ENCODE measurements at places on chromosomes 2 and 18.

DNA sequence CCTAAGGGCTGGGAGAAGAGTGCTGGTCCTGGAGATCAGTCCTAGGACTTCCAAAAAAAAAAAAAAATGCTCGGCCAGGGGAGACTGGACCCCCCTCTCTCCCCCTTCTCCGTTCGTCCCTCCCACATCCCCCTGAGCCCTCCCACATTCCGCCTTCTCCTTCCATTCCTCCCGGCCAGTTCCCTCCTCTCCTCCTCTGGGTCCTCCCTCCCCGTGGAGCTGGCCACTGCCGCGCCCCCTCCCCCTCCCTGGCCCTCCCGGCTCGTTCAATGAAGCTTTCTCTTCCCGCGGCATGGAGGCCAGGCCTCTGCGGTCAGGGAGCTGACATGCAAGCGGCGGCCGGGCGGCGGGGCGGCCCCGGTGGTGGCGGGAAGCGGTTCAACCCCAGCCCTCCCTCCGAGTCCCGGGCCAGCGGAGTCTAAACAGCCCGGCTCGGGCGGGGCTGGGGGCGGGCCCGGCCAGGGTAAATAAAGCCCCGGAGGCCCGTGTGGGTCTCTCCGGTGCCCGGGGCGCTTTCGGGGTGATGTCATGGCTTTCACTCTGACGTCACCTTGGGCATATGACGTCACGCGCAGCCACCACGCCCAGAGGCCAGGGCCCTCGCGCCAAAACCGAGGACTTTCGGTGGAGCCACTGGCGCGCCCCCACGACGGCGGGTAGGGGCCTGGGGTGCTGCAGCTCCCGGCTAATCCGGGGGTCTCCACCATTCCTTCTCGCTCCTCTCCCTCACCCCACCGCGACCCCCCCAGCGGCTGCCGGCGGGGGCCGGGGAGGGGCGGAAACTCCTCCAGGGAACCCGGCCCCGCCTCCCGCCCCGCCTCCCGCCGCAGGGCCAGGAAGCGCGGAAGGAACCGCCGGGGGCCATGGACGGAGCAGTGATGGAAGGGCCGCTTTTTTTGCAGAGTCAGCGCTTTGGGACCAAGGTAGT lies at the start of the genes DOK1 and LOXL3:
TSS of gene DOK1 (plus strand) at position 829 of the 928 bp plus-strand sequence. CDS start at position 864, 35 bp downstream.
TSS of gene LOXL3 (minus strand) at position 51 of the 928 bp plus-strand sequence. CDS start 1,308 bp downstream, outside the sequence.
- peak; percentile 50 for DNase-seq

GRCh38 chr2:202040079-202040844 lies 6.6 kb downstream of the FZD7 start:
- no peak for DNase-seq

GRCh38 chr2:240398661-240399267 lies 36.7 kb upstream of the GPC1 start:
- DNase-seq: peak; percentile 40

DNA sequence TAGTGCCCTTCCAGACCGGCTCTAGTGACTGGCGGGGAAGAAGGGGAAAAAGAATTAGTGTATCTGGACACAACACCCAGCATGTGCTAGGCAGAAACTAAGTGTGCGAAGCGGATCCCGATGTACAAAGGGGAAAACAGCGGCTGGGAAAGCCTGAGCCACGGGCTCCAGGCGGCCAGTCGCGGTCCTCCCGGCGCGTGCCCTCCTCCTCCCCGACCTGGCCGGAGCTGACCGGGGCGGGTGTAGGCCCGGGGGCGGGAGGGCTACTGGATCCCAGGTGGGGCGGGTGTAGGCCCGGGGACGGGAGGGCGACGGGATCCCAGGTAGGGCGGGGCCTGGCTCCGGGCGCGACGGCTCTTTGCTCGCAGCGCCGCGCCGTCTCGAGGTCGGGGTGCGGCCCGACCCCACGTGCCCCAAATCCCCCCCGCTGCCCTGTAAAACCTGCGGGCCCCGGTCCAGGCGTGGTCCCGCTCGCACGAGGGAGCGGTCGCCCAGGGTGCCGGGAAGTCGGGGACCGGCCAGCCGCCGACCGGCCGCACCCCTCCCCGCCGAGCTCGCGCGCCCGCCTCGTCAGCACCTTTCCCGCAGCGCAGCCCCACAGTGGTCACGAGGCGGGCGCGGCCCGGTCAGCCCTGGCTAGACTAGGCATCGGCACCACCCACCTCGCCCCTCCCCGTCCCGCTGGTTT lies 48.8 kb downstream of the C2orf42 start:
- no peak for DNase-seq

DNA sequence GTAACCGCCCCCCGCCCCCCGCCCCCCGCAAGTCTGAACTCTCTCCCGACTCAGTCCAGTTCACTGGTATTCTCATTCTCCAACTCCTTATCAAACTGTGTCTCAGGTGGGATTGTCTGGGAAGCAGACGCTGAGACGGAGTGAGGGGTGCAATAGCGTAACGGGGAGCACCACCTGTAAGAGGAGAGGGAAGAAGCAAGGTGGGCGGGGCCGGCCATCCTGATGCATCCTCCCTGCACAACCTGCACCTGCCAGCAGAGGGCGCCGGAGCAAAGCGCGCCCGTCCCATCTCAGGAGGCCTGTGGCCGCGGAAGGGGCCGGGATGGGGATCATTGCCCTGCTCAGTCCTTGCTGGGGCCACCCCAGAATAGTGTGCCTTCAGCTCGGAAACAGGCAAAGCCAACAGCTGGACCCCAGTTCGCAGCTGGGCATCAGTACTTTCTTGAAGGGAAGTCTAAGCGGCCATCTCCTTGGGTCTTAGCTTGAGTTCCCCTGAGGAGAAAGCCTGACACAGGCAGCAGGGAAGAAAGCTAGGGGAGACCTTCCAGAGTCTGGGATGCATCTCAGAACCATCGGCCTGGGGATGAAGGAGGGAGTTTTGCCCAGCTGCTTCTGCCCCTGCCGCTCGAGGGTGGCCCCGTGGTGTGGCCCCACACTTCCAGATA lies 208.0 kb downstream of the TFCP2L1 start:
- DNase-seq: no peak

DNA sequence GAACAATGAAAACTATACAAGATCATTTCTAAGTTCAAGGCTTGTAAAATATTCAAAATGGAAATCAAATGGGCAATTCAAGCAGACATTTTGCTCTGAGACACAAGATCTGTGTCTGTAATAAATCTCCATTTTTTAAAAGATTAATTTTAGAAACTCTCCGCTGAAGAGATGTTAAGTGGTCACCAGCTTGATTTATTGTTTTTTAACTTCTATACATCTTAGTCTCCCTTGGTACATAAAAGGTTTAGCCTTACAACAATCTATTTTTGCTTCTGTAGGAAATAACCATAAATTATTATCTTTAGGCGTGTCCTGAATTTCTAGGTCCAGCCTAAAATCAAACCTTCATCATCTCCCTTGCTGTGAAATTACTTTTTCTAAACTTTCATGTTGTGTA lies 553.6 kb downstream of the NRXN1 start:
- no peak for DNase-seq

DNA sequence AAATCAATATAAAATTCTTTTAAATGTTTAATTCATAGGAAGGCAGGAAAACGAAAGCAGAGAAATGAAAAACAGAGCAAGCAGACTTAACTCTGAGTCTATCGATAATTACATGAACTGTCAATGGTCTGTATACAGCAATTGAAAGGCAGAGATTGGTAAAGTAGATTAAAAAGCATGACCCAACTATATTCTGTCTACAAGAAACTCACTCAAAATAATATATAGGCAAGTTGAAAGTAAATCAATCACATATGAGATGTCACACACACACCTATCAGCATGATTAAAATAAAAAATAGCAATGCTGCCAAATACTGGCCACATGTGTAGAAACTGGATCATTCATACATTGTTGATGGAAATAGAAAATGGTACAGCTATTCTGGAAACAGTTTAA lies 136.4 kb upstream of the CYP1B1 start:
- DNase-seq: no peak

DNA sequence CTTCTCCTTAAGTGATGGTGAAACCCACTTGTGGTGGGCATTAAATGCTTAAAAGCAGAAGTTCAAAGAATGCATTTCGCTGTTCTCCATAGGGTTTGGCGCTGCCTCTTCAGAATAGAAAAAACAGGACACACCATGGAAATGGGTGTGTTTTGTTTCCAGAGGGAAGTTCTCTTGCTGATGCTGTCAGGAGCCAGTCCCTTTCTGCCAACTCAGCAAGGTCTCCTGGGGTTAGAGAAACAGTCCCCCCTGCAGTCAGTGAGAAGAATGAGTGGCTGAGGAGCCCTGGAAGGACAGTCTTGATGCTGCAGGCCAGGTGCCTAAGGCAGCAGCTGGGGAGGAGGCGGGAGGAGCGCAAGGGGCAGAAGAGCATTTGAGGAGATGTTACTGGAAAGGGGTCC lies 37.8 kb upstream of the ASAP2 start:
- no peak for DNase-seq

DNA sequence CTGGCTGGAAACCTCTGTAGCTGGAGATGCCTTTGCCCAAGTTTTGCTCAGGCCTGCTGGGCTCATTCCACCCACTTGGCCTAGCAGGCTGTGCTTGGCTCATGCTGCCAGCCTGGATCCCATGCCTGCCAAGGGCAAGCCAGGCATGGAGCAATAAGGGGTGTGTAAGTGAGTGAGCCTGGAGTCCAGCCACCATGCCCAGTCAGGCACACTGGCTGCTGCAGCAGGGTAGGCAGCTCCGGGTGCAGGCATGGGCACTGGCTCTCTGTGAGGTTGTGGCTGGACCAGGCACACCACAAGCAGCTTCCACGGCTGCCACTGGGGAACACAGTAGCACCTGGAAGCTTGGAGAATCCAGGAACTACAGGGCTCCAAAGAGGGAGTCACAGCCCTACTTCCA lies 147.7 kb upstream of the HS6ST1 start:
- peak; percentile 59 for DNase-seq

GRCh38 chr2:40758401-40759155 lies 306.7 kb upstream of the SLC8A1 start:
- no peak for DNase-seq

DNA sequence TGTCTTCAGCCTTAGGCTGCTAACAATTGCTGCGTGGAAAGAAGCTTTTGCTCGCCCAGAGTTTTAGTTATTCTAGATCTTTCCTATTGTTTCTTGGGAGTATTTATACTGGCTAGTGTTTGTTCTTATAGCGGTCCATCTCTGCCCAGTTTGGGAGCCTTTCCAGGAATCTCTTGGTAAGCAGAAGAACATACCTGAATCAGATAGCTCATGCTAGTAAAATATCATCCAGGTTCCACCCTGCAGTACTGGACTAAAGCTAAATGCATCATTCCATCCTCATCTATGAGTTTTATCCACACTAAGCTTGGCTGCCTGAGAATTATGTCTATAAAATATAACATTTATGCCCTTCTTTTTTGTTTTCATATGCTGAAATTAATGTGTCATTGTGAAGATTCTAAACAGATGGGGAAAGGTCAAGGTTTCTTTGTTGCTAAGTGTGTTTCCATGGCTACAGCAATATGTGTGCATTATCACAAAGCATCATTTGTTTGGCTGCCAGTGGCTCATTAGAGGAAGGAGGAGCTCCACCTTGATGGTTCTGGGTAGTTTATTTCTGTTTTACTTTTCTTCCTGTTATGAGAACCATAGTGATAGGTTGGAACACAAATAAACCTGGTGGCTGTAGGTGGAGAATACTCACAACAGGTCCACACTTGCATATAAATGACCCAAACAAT lies 182.8 kb downstream of the PIK3C3 start:
- no peak for DNase-seq

- no peak for DNase-seq
Measured at GRCh38 chr18:27449104-27449503, 264.0 kb upstream of the CHST9 start.

DNA sequence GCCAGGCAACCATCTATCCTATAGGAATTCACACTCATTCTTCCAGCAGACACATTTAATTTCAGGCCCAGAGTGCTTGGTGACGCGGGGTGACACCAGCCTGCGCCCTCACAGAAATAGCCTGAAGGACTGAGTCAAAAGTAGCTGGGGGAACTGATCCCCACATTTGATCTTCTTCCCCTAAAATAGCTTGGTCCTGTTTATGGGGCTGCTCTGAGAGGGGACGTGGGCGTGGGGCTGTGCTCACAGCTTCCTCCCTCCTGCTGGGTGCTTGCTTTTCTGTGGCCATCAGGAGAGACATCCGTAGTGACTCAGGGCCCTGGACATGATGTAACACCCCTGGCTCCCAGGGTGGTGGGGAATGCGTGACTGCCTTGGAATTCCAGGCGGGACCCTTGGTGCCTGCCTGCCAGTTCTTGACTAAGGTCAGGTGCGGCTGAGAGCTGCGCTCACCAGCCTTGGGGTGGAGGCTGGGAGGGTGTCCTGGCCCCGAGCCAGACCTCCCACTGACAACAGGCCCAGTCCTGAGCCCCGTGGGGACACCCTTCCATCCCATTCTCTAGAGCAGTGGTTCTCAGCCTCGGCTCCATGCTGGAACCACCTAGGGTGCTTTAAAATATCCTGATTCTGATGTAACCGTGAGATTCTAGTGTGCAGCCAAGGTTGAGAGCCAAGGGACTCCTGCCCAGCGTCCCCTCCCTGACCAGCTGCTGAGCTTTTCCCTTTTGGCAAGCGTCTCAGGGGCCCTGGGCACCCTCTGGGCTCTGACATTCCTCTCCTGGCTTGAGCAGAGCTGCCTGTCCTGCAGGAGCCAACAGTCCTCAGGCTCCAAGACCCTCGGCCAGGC lies 47.4 kb upstream of the SMAD7 start:
- DNase-seq: peak; percentile 97

- DNase-seq: no peak
Measured at GRCh38 chr2:113887009-113887792, 2.7 kb upstream of the ACTR3 start.

DNA sequence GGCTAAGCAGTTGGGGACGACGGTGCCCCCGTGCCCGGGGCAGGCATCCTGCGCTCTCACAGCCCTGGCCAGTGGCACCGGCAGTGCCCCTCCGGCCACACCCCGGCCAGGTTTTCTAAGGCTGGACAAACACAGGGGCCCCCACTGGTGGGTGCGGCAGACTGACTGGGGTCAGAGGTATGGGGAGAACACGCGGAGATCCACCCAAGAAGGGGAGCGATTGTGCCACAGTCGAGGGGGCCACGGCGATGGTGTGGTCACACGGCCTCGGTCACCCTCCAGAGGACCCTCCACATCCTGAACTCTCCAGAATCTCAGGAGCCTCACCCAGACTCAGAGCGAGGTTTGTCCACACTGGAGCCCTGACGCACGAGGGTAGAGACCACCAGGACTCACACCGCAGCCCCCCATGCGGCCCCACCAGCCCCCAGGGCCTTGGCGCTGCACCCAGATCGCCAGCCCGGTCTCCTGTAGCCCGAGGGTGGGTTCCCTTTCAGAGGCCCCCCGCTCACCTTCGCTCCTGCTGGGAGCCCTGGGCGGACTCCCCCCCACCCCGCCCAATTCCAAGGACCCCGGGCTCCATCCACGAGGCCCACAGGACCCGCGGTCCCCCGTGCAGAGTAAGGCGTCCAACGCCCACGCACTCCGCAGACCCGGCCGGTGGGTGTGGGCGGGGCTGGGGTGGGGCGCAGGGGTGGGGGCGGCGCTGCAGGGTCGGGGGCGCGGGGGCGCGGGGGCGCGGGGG lies 15.2 kb downstream of the PDCD1 start:
- DNase-seq: no peak

DNA sequence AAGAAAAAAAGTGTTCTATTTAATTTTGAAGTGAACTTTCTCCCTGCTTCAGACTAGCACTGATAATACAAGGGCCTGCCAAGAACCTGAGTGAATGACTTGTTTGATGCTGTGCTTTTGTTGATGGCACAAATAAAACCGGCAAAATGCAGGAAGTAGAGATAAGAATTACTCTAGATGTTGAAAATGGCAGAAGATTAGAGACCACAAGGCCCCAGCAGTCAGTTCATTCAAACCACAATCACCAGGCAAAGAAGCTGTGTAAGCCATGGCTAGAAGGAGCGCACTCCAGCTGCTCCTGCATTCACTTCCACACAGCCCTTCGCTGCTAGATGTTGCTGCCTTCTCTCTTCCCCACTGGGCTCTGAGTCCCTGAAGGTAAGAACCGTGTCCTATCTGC lies 297.1 kb downstream of the AGPS start:
- DNase-seq: no peak

- DNase-seq: no peak
Measured at GRCh38 chr18:77099485-77100370, 32.9 kb downstream of the MBP start.

GRCh38 chr2:69766014-69766413 lies 24.1 kb downstream of the ANXA4 start:
- DNase-seq: no peak

All from ascending aorta (tissue), 2 donors.